Fibroblast of skin of right biceps (primary cell): ENCODE measurements at places on chromosomes 2 and 18.
A peak's percentile ranks its signal among the peaks of the same experiment; 100 is the strongest.

DNA sequence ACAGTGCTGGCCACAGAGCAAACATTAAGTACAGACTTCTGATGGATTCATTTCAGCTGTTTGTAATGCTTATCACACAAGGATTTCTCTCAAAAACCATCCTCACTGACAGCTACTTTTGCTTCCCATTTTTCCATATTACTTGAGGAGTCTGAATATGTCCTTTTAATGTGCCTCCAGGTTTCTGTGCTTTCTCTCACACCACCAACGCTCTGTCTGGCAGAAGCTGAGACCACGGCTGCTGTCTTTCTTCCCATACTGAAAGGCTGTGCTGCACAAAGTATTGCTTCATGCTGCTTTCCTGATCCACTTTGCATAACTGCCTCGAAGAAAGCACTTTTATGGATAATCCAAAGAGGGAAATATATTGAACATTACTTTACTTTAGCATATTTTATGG is 312.1 kb upstream of the ZEB2 start:
- DNase-seq = no peak

- DNase-seq = no peak
Measured at GRCh38 chr2:15687720-15688119, 96.1 kb downstream of the DDX1 start.

GRCh38 chr2:235668782-235669181 is 174.9 kb downstream of the AGAP1 start:
- no peak for DNase-seq

GRCh38 chr18:24209558-24209957 is 70.7 kb downstream of the CABYR start:
- peak; percentile 35 for DNase-seq

GRCh38 chr2:191148791-191149190 is 2.0 kb downstream of the STAT4 start:
- no peak for DNase-seq

DNA sequence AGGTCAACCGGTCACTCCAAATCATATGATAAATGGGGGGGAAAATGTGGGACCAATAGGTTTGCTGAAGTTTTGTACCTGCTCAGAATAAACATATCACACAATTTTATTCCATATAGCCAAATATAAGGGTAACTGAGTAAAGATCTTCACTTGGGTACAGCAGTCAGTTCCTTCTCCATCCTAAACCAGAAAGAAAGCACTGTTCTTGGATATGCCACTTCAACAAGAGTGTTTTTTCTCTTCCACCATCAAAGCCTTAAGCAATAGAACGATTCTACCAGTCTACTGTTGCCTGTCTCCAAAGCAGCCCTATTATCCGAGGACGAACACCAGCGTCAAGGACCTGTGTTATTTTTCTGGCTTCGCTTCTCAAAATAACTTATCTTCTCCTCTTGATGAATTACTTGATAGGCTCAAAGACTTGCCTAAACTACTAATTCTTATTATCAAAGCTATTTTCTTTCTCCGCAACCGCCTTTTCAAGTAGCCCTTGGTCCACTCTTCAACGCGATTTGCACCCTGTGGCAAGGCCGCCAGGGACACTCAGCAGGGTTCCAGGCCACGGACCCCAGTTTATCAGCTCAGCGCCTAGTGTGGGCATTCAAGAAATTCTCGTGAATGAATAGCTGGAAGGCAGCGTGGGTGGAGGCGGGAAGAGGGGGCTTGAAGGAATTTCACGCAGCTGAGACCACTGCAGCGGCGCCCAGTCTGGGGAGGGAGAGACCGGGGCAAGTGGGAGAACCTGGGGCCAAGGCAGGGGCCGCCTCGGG is 646 bp downstream of the ALS2 start:
- peak; percentile 10 for DNase-seq

- no peak for DNase-seq
Measured at GRCh38 chr2:84187258-84187657, 271.8 kb downstream of the SUCLG1 start.

DNA sequence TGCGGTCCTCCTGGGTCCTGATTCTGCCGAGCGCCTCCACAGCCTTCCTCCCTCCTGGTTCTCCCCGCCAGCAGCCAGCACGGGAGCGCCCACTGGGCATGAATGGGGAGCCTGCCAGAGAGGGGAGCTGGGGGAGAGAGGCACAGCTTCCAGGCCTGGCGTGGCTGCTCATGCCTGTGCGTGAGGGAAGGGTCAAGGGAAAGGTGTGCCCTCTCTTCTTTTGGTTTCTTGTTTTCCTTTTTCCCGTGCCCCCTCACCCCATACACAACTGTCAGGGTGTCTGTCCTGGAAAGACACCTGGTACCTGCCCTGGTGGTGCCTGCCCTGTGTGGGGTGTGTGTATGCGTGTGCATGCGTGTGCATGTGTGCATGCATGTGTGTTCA is 4.7 kb upstream of the NEURL3 start:
- no peak for DNase-seq
